ENCODE measurements at places on chromosomes 7 and 10.

DNA sequence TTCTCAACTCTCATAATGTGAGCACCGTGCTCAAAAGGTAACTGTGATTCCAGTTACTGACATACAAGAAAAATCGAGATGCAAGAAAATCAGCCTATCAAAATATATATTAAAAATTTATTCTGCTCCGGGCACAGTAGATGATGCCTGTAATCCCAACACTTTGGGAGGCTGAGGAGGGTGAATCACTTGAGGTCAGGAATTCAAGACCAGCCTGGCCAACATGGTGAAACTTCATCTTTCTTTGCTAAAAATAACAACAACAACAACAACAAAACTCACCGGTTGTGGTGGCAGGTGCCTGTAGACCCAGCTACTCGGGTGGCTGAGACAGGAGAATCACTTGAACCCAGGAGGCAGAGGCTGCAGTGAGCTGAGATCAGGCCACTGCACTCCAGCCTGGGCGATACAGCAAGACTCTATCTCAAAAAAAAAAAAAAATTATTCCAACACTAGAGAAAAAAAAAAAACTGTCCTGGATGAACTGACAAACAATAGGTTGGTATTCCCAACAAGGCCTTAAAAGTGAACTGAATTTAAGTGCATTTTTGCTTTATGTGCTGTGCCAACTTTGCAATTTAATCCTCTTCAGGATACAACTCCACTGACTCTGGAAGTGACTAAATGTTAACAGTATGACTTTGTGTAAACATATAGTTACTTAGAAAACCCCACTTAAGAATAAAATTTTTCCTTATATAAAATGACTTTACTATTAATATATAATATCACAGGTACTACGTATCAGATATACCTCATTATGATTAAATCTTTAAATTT lies 51.1 kb downstream of the JMJD1C start:
- DNase-seq, result no peak

DNA sequence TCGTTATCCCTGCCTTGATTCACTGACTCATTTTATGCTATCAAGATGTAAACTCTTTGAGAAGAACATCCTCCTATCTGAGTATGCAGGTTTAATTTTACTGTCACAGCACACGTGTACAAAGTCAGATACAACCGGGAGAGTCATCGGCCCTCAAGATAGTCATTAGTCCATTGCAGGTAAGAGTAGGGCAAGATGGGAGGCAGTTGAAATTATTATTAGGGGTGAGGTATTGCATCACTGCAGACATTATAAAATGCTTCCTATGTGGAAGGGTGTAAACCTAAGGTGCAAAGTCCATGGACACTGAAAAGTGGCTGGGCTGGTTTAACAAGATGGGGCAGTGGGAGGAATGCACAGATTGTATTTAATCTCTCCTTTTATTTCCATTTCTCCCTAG lies 113.7 kb downstream of the ARL4A start:
- DNase-seq, result no peak

GRCh38 chr10:89078724-89079672 lies 88.4 kb downstream of the FAS start:
- no peak for DNase-seq

DNA sequence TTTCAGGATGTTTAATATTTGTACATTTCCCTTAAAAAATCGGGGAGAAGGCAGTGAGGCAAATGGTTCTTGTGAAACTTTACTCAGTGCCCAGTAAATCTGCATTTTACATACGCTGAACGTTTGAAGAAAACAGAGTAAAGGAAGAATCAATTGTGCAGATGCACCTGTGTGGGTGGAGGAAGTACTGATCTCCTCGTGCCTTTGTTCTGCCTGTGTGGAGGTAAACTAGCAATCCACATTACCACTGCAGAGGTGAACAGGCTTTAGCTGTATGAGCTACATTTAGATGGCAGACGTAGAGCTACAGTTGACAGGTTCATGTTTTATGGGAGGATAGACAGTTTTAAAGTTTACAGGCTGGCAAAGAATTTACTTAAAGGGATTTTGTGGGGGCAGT lies 62.7 kb upstream of the VIPR2 start:
- DNase-seq, result no peak

- no peak for DNase-seq
Measured at GRCh38 chr10:92750791-92751533, 61.2 kb downstream of the HHEX start.

- DNase-seq, result no peak
Measured at GRCh38 chr7:1586827-1587705, 17.2 kb upstream of the PSMG3 start.

GRCh38 chr10:60246382-60246781 lies 143.3 kb downstream of the ANK3 start:
- DNase-seq, result no peak

GRCh38 chr10:2968401-2969058 lies 98.8 kb upstream of the PFKP start:
- no peak for DNase-seq

DNA sequence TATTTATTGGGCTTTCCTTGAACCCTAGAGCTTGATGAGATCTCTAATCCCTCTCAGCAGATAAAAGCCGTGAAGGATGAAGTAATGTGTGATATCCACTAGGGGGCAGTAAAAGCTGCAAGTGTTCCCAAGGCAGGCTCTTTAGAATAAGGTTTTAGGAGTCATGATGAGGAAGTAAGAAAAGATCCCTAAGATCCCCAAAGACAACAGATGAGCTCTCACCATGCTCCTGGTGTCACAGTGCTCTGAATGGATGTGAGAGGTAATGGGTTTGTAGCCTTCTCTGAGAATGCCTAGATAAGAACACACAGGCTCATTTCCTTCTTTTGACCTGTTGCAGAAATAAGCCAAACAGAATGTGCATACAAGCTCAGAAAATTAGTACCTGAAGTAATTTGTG lies 70.4 kb upstream of the ITPRID1 start:
- peak; percentile 52 for DNase-seq

DNA sequence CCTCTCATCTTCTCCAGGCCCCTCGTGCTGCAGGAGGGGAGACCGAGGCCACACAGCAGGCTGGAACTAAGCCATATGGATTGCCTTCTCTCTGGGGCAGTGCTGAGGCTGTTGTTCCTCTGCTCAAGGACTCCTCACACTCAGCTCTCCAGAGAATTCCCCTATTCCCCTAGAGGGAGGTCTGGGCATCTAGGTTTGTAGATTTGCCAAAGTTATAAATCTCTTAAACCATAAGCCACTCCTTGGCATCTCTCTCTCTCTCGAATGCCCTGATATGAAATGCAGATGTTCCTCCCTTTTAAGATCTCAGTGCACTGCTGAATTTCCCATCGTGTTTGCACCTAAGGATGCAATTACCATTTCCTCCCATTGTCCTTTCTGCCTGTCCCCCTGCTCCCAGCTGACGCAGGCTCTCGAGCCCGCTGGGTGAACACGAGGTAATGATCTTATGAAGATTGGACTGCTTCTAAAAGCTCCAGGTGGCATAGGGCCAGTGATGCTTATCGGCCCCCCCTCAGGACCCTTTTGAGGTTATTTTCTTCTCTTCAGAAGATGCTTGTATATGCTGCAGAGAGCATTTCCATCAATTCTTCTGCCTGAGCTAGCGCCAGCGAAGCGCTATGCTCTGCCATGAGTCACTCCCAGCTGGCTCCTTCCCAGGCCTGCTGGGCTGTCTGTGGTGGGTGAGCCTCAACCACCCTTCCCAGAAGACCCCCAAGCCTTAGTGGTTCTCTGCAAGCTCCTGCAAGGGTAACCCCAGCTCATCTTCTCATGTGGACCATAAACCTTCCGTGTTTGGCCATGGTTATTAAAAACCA lies 41.6 kb upstream of the AQP1 start:
- no peak for DNase-seq

DNA sequence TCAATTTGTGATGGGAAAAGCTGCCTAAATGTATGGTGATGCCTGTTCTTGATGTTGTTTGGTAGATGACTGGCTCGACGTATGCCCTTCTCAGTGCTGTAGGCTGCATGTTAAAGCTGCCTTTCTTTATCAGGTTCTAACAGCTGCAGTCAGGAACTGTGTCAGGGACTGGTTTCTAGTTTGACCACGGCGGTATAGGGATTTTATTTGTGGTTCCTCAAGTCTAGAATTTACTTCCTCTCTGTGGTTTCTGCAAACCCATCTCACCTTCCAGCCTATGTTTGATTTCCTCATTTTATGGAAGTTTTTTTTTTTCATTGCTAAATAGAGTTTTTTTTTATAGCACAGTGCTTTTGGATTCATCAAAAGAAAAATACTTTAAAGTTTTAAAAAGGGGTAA lies 26.5 kb downstream of the LMTK2 start:
- peak; percentile 69 for DNase-seq

DNA sequence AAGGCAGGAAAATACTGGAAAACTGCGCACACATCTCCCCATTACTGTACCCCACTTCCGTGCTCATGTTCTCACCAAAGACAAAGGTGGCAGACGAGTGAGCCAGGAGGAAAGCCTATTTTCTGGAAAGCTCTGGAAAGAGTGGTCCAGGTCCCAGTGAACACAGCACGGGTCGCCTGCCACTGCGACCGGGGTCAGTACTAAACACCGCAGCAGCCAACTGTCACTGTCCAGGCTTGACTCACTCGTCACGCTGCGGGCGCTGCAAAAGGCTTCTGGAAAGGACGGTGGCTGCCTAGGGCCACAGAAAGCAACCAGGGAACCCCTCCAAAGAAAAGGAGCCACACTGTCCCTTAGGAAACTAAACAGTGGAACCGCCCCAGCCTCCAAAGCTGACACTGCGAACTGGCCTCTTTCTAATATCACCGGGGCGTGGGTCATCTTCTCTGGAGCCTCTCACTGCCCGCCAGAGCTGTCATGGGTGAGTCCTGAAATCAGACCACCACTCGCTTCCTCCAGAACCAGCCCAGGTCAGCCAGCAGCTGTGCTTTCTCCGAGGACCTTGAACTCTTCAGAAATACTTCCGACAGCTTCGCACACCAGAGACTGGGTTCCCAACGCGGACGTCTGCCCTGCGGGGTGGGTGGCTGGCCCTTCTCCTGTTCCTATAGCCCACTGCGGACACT lies 4.0 kb downstream of the RADIL start:
- DNase-seq, result no peak

DNA sequence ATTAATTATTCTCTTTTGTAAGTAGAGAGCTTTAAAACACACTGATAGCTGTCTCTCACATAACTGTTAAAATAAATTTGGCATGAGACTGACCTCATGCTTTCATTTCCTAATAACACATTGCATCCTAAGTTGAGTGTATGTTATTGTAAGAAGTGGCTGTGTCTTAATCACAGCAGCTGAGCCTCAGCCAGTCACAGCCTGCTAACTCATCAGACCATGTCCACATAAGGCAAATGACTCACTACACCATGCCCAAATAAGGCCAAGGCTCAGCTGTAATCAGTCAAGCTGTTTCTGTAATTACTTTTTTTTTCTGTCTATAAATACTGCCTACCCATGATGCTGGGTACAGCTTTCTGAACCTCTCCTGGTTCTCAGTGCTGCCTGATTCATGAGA lies 860.9 kb downstream of the XPNPEP1 start:
- no peak for DNase-seq

All from activated CD4-positive, alpha-beta T cell treated with anti-CD3 and anti-CD28 coated beads, Interleukin-2, Interleukin-6, amounts not matched to agents 100 ng/mL and 50 ng/mL, durations not matched to agents 16 hours and 8 hours (primary cell).